Fibroblast of skin of scalp (primary cell): ENCODE measurements at places on chromosomes 1 and 21.

DNA sequence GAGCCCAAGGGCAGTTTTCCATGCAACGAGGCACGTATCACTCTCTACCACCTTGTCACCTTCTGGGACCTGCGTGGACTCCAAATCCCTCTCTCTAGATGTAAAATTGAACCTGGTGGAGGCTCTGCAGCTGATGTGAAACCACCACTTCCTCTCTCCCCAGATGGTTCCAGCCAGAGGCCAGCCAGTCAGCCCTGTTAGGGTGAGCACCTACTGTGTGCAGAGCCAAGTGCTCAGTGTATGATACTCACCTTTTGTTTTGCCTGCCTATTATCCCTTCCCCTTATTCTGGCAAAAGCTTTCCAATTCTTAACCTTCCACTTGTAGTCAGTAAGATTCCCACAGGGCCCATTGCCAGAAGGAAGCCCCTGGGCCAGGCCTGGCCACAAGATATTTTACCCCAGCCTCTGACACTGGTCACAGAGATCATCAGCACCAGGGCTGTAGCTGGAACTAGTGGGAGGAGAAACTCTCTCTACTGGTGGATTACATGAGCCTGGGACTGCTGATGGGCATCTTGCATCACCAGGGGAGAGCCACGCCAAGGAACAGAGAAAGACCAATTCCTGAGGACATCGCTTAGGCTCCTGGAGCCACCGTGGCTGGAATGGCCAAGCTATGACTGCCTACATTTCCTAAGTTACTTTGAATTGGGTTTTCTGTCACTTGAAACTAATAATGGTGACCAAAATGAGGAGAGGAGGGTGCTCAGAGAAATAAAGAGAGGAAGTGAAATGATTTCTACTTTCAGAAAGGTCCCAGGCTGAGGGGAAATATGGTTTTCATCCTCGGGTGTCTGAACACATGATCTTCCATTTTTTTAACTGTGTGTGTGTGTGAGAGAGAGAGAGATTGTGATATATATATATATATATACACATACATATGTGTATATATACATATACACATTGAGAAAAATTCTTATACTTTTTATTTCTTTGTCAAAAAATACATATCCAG, 26.6 kb upstream of the RD3 start:
- no peak for DNase-seq

DNA sequence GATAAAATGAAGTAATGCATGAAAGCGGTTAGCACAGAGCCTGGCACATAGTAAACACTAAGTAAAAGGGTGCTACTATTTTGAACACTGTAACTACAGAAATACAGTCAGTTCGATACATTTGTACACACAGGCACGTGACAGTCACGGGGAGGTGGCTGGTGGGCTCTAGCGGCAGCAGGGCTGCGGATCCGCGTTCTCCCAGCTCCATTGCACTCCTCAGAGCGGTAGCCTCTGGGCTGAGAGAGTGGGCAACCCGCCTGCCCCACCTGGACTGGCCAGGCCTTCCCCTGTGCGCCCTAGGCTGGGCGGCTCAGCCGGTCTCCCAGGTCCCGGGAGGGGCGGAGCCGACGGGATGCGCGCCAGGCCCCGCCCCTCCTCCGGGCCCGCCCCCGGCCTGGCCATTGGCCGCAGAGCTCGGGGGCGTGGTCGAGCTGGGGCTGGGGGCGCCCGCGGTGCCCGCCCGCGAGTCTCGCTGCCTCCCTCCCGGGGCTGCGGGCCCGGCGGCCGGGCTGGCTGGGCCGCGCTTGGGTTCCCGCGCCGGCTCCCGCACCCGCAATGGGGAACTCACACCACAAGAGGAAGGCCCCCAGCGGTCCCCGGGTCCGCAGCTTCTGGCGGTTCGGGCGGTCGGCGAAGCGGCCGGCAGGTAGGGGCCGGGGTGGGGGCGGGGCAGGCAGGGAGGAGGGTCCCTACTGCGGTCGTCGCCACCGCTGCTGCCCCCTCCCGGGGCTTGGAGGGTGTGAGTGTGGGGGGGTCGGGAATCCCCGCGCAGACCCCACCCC, 51.2 kb upstream of the SYNC start:
- DNase-seq: peak; percentile 69

- no peak for DNase-seq
Observed at GRCh38 chr1:186948535-186948934, 119.8 kb downstream of the PLA2G4A start.

DNA sequence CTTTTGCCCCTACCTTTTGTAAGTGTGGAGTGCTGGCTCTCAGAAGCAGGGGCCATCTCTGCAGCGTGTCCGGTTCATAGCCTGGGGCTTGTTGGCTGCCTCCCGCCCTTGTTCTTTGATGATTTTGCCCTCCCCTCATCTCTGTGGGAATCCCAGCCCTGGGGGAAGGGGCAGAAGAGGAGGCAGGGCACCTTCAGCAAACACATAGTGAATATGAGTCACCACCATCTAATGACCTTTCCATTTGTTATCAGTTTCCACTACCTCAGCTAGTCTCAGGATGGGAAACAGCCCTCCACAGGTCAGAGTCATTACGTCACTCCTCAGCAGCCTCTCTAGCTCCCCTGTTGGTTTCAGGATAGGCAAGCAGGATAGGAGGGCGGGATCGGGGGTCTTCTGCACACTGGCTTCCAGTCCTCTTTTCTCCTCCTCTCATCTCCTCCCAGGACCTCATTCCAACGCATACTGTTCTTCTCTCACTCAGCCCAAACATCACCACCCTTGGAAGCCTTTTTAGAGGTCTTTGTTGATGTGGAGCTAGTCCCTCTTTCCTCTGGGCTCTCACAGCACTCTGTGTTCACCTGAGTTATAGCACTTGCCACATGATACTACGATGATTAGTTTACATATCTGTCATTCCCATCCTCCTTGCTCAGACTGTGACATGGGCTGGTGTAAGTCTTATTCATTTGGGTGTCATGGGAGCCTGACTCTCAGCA, 15.8 kb downstream of the GADD45A start:
- no peak for DNase-seq

GRCh38 chr1:201006450-201006849, 17.1 kb downstream of the KIF21B start:
- no peak for DNase-seq

- DNase-seq: no peak
Observed at GRCh38 chr1:22877112-22877915, 95.4 kb downstream of the LACTBL1 start.

- no peak for DNase-seq
Observed at GRCh38 chr1:197327776-197328364, 59.8 kb downstream of the CRB1 start.
